ENCODE measurements at places on chromosomes 11 and 22.
A peak's percentile ranks its signal among the peaks of the same experiment; 100 is the strongest.

- DNase-seq, result no peak
These were observed 5.3 kb upstream of the BRSK2 start for GRCh38 chr11:1384199-1384970.

DNA sequence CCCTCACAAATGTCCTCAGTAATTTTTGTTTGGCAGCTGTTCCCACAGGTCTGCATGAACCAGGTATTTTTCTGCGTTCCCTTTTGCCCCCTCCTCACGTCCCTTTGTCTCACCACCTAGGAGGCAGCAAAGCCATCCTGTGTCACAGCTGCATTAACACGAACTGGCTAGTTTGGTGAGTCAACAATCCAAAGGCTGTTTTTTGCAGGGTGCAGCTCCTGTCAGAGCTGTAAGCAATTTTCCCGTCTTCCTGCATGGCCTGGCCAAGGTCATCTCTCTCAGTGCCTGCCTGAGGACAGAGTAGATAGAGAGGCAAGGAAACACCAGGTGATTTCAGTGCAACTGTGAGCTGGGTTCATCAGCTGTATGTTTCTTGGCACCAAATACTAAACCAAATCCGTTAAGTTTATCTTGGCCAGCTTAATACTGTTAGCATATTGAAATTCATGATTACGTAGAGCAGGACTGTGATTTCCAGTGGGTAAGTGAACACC is 20.6 kb upstream of the VSIG10L2 start:
- no peak for DNase-seq

DNA sequence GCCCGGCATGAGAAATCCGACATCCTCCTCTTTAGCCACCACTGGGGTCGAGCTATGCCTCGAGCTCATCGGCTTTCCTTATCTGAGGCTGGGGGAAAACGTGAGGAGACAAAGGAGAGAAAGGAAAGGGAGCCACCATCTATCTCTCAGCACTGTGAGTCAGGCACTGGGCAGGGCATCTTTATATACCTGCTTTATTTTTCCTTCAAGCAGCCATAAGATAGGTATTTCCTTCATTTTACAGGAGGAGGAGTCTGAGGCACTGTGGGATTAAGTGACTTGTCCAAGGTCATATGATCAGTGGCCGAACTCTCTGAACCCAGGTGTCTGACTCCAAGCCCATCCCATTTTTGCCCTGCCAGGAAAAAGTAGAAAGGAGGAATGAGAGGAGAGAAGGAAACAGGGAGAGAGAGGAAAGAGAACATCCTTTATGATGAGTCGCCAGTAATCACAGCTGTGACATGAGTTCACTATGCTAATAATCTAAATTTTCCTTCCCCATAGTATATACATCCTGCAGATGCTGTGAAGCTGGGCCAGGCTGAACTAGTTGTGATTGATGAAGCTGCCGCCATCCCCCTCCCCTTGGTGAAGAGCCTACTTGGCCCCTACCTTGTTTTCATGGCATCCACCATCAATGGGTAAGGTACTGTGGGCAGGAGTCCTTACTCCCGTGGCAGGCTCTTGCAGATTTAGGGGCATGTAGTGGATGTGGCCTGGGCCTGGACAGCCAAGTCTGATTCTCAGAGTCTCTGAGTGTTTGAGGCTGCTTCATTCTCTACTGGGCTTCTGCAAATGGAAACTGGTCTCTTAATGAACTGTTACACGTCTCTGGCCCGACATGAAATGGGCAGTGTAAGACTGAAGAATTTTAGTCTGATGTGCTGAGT is 21.8 kb downstream of the NAT10 start:
- no peak for DNase-seq

DNA sequence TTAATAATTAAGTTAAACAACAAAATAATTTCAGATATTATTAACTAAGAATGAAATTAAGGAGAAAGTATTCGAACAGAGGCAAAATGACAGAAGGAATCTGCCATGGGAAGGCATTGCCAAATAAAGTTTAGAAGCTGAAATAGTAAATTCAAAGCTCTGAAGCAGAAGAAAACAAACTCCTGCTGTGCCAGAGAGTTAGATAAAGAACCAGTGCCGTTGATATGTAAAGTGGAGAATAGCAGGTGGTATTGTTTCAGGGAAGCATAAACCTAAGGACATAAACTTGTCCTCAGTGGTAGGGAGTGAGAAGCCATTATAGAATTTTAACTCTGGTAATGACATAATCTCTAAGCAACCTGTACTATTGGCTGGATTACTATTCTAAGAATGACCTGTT is 2.7 kb upstream of the HBG2 start:
- DNase-seq, result no peak

DNA sequence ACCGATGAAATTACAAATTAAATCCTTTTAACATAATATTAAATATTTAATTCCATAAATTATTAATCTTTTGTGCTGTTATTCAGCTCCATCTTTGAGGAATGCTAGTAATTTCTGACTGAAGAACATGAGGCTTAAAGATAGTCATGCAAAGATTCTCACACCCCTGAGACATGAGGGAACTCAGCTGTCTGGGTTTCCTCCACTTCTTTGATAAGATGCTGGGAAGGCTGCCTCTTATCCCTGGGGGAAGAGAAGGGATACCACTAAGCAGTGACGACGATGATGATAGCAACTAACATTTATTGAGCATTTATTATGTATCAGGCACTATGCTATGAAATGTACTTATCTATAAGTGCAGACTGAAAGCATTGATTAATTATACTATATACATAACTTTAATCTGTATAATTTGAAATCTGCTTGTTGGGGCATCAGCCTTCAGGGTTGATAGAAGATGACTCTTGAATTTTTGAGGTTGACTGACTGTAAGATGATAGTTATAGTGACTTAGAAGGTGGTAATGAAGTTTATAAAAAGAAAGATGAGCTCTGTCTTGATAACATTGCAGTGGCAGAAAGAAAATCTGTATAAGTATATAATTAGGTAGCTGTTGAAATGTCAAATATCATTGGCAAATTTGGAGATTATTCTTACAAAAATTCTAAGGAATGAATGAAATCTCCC is 78.4 kb downstream of the SIK2 start:
- no peak for DNase-seq

- DNase-seq, result no peak
These were observed 725.1 kb upstream of the CHORDC1 start for GRCh38 chr11:90947930-90948329.

- DNase-seq, result no peak
These were observed 278 bp downstream of the MMP26 start for GRCh38 chr11:4704790-4705334.

GRCh38 chr11:3134651-3135480 is 30.2 kb downstream of the OSBPL5 start:
- DNase-seq, result no peak

DNA sequence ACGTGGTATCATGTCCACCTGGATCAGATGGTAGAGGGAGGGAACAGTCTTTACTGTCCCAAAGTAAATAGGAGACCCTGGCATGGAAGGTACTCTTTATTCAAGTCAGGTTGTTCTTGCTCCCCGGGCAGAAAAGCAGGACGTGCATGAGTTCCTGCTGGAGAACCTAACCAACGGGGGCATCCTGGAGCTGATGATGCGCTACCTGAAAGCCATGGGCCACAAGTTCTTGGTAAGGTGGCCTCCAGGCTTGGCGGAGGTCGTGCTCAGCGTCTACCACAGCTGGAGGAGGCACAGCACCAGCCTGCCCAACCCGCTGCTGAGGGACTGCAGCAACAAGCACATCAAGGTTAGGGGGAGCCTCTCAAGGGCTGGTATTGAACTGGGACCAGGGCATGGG is 48.7 kb downstream of the CABIN1 start:
- no peak for DNase-seq

DNA sequence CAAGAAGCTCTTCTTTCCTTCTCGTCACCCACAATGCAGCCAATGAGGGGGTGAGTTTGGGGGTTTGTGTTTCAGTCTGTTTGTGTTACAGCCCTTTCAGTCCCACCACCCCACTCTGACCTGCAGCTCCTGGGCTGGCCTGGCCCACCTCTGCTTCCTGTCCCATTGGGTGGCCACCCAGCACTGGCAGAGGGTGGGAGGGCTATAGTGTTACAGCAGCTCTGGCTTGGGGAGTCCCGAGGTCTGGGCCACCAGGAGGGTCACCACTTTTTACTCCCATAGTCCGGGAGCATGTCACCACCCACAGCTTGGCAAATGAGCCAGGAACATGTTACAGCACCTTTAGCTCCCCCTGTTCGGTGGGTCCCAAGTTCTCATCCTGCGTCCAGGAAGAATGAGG is 1.7 kb upstream of the OR10S1 start:
- DNase-seq, result no peak

- peak; percentile 20 for DNase-seq
These were observed 42.7 kb downstream of the RTL6 start for GRCh38 chr22:44455151-44455962.

GRCh38 chr11:83060965-83061364 is 10.7 kb downstream of the RAB30 start:
- no peak for DNase-seq

GRCh38 chr11:69377953-69378302 is 84.0 kb downstream of the MYEOV start:
- no peak for DNase-seq

- no peak for DNase-seq
These were observed 1.5 kb downstream of the RAB30 start for GRCh38 chr11:83070044-83070701.

- no peak for DNase-seq
These were observed 1031.8 kb downstream of the NTM start for GRCh38 chr11:132402071-132402684.
